Activated gamma-delta T cell treated with anti-CD3 and anti-CD28 coated beads, Interleukin-2, amount 50 U/mL, for 16 hours (primary cell): ENCODE measurements at places on chromosomes 13 and 19.

DNA sequence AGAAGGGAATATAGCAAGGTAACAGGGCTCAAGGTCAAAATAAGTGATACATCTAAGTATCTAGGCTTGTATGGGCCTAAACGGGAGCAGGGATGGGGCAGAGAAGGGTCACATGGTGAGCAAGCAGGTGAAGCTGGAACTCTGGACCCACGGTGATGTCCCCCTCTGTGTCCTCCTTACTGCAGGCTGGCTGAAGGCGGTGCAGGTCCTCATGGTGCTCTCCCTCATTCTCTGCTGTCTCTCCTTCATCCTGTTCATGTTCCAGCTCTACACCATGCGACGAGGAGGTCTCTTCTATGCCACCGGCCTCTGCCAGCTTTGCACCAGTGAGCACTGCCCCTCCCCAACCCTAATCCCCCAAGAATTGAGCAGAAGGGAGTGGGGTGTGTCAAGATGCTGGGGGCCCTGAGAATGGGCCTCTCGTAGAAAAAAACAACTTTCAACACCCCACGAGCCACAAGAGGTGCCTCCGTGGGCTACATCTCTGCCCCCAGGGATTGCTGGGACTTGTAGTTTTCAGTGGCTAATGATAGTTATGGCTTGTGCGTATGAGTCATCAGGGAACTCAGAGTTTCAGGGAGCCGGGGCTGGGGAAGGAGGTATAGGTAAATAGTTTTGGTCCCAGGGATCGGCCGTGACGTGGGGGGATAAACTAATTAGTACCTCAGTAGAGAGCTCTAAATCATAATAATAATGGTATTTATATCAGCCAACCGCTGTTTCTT, 4.0 kb downstream of the EMP3 start:
- no peak for DNase-seq

GRCh38 chr19:56840451-56841192, at the start of the genes PEG3 and ZIM2:
Gene PEG3, minus strand, starts transcription at chr19:56840726. Its CDS starts 16,071 bp downstream, at chr19:56824655.
Gene ZIM2, minus strand, starts transcription at chr19:56840726. Its CDS starts 16,449 bp downstream, at chr19:56824277.
- no peak for DNase-seq

DNA sequence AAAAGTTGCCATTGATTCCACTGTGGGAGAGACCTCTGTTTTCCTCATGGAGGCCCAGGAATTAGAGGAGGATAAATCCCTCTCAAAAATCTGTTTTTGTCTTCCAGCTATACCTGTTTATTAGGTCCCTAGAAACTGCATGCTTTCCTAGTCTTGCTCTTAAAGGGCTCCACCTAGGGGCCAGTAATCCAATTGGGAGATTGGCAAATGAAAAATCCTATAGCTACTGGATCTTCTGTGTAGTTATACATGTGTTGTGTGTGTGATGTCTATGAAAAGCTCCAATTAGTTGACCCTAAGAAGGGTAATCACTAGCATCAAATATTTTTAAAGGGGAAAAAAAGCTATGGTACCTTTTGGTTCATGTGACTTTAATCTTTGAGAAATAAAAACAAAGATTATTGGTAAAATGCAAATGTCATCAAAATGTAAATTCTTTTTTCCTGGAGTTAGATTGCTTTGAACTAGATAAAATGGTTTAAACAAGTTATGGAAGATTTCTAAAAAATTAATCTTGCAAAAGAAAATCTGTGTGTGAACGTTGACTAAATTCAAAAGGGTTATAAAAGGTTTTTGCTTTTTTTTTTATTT, 63.4 kb upstream of the C1QTNF9B start:
- no peak for DNase-seq

DNA sequence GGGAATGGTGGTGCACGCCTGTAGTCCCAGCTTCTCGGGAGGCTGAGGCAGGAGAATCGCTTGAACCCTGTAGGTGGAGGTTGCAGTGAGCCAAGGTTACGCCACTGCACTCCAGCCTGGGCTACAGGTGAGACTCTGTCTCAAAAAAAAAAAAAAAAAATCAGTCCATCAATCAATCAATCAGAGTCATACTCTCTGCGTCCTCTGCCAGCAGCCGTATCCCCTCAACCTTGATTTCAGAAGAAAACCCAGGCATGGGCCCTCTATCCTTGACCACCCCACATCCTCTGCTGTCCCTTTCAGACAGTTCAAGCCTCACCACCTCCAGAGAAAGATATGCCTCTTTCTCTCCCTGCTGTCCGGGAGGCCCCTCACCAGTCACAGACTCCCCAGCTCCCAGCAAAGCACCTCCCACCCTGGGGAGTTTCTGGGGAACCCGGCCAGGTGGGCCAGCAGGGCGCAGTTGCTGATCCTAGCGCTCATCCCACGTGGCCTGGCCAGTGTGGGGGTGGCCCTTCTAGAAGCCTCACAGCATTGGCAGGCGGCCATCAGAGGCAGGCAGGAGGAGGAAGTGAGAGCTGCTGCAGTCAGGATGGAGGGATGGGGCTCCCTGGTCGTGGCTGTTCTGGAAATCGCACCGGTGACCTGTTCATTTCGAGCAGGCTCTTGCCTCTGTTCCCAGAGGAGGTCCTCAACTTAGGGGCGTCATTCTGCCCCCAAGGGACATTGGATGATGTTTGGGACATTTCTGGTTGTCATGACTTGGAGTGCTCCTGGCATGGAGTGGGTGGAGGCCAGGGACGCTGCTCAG, 10.2 kb upstream of the JSRP1 start:
- DNase-seq, result no peak

DNA sequence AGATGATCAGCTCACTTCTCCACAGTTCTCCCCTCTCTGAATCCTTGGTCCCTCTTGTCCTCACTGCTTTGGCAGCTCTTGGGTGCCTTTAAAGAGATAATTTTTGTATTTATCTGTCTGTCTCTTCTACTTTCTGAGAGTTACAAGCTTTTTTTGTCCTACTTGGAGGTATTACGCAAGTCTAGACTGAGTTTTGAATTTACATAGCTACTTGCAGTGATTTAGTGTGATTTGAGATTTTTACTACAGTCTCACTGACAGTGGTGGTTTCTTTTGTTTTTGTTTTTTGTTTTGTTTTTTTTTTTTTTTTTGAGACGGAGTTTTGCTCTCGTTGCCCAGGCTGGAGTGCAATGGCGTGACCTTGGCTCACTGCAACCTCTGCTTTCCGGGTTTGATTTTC, 22.1 kb downstream of the URI1 start:
- DNase-seq, result no peak

DNA sequence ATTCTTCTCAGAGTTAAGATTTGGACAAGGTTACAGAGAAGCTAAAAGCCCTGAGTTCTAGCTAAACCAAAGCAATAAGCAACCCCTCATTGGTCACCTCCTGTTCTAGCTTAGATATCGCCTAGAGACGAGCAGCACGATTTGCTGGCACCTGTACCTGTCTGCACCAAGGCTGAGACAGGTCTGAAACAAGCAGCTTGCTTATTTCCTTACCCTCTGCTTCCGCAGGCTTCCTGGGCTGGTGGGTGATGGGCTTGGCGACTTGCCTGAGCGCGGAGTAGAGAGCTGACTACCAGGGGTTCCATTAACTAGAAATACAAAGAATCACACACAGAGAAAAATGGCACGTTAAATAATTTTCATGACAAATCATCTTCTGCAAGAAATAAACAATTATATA, 276.9 kb downstream of the DCLK1 start:
- no peak for DNase-seq

DNA sequence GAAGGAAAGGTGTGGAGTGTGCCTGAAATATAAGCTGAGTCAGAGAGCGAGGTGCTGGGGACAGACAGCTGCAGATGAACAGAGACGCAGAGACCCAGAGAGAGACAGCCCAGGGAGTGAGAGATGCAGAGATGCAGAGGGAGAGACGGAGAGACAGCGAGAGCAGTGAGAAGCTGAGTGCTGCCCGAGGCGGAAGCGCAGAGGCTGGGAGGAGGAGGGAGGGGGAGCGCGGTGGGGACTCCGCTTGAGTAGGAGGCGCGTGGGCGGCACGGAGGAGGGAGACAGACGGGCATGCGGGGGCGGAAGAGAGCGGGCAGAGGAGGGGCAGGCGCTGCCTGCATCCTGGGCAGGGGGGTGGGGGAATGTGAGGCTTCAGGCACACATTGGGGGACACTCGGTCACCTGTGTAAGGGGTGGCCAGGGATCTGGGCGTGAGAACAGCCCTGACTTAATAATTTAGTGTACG, 25.7 kb downstream of the SLC8A2 start:
- DNase-seq, result peak; percentile 50

- no peak for DNase-seq
These were observed 211.9 kb downstream of the ZNF536 start for GRCh38 chr19:30584090-30584489.

DNA sequence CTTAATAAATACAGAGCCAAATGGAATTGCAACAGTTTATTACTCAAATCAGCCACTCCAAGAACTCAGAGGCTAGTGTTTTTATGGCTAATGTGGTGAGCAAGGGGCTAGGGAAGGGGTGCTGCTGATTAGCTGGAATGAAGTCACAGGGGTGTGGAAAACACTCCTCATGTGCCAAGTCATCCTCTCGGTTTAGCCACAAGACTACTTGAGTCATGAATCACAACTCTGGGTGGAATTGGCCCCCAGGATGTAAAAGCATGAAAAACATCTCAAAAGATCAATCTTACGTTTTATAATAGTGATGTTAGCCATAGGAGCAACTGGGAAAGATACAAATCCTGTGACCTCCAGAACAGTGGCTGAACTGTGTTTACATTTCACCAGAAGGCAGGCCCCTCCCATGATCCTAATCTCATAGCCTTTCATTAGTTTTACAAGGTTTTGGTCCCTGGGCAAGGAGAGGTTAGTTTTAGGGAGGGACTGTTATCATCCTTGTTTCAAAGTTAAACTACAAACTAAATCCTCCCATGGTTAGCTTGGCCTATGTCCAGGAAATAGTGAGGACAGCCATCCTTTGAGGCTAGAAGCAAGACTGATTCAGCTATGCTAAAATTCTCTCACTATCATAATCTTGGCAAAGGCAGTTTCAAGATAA, 2020.1 kb upstream of the PCDH20 start:
- no peak for DNase-seq

DNA sequence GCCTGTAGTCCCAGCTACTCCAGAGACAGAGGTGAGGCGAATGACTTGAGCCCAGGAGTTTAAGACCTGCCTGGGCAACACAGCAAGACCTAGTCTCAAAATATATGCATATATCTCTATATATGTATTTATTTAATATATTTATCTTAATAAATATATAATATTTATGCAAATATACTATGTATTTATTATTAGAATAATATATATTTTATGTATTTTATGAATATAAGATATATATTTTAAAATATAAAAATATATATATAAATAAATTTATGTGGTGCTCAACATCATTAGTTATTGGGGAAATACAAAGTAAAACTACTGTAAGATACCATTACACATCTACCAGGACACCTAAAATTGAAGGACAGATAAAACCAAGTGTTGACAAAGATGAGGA, 58.1 kb upstream of the IPO5 start:
- no peak for DNase-seq

DNA sequence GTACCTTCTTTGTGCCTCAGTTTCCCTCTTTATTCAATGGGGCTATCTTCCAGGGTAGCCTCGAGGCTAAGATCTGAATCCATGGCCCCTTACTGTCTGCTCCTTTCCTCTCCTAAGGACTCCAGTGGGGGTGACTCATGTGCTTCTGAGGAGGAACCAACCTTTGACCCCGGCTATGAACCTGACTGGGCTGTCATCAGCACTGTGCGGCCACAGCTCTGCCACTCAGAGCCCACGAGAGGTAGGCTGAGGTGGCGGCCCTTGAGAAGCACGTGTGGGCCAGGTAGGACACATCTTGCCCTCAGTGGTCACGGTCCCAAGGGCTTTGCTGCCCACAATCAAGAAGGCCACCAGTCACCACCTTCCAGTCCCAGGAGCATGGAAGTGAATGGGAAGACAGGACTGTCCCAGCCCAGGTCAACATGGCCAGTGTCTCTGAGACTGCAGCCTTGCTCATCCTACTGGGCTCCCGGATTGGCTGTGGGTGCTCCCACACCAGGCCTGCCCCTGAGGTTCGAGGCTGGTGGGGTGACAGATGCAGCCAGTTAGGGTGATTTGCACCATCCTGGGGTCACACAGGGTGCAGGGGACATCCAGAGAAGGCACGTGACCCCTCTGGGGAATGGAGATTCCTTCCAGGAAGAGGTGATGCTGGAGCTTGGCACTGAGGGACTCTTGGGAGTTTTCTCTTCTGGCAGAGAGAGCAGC, 2.8 kb downstream of the TBC1D17 start:
- DNase-seq, result no peak

- DNase-seq, result no peak
These were observed 705.7 kb downstream of the SLITRK5 start for GRCh38 chr13:88376760-88377388.

- DNase-seq, result no peak
These were observed 66.5 kb downstream of the PAN3 start for GRCh38 chr13:28204690-28205443.

GRCh38 chr13:82370316-82370715, 1512.0 kb downstream of the SLITRK1 start:
- no peak for DNase-seq

GRCh38 chr13:40600149-40600751, 66.2 kb downstream of the FOXO1 start:
- DNase-seq, result no peak

DNA sequence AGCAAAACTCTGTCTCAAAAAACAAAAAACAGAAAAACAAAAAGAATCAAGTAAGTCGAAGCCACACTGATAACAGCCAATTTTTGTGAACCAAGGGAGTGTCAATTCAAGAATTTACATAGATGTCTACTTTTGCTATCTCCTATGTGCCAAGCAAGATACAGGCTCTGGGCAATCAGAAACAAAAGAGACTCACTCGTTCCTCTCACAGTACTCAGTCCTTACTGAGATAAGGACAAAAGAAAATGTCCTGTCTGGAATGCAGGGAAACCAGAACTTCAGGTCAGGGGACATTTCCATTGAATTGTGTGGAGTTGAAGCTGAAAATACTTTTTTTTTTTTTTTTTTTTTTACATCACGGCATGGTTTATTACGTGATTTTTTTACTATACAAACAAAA, 53.0 kb downstream of the NLRP12 start:
- no peak for DNase-seq
